Stimulated activated CD4-positive, alpha-beta T cell treated with anti-CD3 and anti-CD28 coated beads, Interleukin-1b, Interleukin-23, amount 100 ng/mL, for 1 hour (primary cell): ENCODE measurements at places on chromosomes 2 and 18.

DNA sequence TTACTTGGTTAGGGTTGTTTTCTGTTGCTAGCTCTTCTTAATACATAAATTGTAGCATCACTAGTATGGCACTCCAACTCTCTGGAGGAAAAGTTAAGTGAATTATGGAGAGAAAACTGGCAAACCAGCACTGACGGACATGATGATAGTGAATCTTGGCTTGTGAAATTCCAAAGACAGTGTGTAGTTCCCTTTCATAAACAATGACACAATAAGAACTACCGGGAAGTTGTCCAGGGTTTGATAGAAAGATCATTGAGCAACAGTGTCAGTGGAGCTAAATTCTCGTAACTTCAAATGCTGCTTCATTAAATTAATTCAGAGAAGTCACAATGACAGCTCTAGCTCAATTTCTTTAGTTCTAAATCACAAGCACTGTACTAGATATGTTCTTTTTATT lies 66.5 kb downstream of the RIT2 start:
- DNase-seq, result no peak

- DNase-seq, result no peak
Observed at GRCh38 chr18:31996007-31996406, 22.6 kb upstream of the RNF125 start.

DNA sequence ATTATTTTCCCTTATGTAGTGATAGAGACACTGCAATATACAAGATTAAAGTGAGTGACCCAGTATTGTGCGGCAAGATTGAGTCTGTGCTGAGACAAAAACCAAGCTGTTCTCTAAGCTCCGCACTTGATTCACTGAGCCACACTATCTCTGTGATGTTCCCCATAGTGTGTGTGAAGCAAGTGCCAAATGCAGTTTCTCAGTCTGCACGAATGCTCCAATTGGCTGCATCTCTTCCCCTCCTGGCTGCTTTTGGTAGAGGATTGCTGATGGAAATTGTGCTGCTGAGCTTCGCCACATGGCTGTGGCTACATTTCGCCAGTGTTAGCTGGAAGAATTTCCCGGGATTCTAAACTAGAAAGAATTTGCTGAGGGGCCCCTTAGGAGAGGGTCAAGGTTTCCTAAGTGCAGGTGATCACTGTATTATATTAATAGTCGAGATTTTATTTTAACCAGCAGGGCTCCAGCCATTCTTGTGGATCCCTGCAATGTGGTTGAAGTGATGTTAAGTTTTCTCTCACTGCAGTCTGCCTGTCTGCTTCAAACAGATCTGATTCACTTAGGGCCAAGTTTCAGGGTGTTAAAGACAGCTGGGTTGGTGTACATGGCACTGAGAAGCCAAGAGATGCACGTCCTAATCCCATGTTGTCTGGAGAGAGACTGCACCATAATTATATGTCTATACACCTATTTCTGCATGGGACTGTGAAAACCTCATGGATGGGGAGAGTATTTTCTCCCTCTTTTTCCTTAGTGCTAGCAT lies 317.2 kb downstream of the DCC start:
- no peak for DNase-seq

DNA sequence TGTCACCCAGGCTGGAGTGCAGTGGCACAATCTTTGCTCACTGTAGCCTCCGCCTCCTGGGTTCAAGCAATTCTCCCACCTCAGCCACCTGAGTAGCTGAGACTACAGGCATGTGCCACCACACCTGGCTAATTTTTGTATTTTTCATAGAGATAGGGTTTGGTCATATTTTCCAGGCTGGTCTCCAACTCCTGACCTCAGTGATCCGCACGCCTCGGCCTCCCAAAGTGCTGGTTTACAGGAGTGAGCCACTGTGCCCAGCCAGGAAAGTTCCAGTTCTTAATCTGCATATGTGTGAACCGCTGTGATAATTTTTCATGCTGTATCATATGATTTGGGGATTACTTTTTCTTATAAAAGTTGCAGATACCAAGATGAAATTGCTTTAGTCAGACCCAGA lies 14.6 kb upstream of the PPP4R1 start:
- DNase-seq, result no peak

DNA sequence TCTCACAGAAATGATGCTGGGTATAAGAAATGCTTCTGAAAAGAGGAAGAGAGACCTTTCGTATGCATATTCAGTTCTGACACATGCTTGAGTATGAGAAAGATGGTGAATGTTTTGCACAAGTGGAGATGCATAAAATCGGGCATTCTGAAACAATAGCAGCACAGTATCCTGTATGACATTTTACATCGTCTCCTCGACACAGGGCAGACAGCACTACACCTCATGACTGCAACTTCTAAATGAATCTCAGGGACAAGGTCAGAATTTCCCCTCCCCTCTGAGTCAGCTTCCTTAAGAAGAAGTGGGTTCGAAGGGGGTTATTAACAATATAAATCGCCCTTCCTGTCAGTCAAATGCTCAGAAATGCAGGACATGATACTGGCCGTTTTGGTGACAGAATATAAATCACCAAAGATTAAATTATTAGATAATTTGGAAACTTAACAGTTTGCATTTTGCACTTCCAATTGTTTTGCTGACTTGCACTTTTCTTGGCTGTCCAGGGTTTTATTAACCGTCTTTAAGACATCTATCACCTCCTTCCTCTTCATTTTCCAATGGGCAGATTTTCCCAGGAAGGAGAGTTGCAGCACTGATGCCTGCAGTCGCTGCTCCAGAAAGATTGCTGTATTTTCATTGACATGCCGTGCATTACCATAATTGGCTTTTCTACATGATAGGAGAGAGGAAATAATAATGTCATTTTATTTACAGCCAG lies 57.2 kb downstream of the TSHZ1 start:
- DNase-seq, result no peak

GRCh38 chr18:64692826-64693225 lies 543.9 kb upstream of the LINC00305 start:
- no peak for DNase-seq

- no peak for DNase-seq
Observed at GRCh38 chr2:86344404-86344803, 7.0 kb upstream of the REEP1 start.

- no peak for DNase-seq
Observed at GRCh38 chr2:219453671-219454590, 19.3 kb downstream of the SPEG start.

DNA sequence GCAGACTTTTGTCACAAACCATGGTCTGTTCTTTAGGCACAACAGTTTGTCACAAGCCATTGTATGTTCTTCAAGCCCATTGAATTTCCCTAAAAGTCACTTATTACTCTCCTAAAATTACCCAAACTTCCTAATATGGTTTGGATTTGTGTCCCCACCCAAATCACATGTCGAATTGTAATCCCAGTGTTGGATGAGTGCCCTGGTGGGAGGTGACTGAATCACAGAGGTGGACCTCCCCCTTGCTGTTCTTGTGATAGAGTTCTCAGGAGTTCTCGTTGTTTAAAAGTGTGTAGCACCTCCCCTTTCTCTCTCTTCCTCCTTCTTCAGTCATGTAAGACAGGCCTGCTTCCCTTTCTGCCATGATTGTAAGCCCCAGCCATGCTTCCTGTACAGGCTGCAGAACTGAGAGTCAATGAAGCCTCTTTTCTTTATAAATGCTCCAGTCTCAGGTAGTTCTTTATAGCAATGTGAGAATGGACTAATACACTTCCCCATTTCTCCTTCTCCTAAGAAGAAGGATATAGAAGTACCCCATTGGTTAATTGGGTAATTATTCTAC lies 11.2 kb upstream of the GYPC start:
- no peak for DNase-seq

DNA sequence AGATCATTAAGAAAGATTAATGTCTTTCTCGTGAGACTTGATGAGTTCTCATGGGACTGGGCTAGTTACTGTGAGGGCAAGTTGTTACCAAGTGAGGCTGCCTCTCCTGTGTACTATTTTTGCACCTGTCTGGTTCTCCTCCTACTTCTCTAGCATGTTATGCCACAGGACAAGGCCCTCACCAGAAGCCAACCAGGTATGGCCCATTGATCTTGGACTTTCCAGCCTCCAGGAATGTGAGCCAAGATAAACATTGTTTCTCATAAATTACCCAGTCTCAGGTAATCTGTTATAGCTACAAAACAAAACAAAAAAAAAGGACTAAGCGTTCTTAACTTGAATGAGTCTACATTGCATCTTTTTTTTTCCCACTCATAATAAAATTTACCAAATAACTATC lies 184.1 kb downstream of the CDH7 start:
- DNase-seq, result no peak

DNA sequence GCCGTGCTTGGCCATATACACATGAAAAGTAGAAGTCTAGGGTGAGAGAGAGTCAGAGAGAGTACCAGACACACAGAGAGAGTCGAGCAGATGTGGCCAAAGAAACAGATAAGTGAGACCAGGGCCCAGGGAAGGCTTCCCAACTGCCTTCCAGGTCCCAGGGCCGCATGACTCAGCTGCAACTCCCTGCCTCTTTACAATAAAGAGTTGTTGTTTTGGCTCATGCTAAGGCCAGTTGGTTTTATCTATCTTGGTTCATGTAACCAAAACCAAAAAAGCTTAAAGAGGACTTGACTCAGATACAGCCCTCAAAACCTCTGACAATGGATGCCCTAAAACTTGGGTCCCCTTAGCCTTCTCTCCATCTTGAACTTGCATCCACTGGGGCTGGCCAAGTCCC lies 36.9 kb downstream of the REEP1 start:
- no peak for DNase-seq

DNA sequence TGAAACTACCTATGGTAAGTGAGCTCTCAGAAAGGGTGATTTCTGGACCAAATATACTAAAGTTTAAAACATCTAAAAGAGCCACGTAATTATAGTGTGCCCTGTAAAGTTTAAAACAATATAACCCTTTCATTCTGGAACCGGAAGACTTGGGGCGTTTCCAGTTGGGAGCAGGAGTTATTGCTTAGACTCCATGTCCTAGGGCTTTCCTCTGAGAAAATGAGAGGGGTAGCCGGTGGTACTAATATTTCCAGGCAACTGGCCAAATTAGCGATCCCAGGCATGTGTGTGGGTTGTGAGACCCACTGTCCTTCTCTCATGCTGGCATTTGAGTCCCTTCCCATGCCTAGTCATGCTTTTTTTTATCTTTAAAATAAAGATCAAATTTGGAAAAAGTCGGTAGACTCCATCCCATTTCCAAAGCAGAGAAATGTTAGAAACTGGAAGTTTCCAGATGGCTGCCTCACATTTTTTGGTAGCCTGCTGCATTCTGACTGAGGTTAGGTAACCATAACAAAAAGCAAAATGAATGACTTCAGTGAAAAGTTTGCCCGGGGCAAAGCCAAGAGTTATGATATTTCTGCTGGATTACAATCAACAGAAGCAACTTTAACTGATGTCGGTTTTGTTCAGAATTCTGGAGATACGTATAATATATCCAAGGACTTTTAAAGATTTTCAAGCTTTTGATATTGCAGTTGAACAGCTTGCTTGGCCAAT lies 227.4 kb downstream of the SS18 start:
- DNase-seq, result no peak

DNA sequence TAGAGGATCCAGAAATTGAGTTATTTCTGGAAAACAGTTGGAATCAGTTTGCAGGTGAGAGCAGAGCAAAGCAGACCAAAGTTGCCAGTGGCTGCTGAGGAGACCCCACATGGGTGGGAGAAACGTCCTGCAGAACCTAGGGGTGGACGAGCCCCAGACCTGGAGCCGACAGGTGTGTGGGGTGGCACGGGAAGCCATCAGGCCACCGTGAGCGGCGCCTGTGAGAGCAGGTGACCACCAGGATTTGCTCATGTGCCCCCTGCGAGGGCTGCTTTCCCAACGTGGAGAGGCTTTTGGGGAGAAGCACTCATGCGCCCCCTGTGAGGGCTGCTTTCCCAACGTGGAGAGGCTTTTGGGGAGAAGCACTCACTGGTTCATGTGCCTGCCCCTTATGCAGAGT lies 116.8 kb upstream of the NFATC1 start:
- DNase-seq, result no peak

- no peak for DNase-seq
Observed at GRCh38 chr2:114294741-114295140, 147.7 kb upstream of the DPP10 start.

GRCh38 chr18:80254971-80255500 lies 7.7 kb upstream of the PARD6G start:
- DNase-seq, result no peak

DNA sequence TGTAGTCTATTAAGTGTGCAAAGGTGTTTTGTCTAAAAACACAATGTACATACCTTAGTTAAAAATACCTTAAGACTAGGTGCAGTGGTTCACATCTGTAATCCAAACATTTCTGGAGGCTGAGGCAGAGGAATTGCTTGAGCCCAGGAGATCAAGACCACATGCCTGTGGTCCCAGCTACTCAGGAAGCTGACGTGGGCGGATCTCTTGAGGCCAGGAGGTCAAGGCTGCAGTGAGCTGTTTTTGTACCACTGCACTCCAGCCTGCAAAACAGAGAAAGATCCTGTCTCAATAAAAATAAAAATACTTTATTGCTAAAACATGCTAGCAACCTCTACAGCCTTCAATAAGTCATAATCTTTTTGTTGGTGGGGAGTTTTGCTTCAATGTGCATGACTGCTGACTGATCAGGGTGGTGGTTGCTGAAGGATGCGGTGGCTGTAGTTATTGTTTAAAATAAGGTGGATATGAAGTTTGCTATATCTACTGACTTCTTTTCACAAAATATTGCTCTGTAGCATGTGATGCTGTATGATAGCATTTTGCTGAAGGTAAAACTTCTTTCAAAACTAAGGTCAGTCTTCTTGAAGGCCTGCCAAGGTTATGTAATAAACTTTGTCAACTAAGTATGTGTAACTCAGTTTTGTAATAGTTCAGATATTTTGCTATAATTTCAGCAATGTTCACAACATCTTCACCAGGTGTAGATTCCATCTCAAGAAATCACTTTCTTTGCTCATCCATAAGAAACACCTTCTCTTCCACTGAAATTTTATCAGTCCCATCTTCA lies 1238.0 kb upstream of the NRXN1 start:
- no peak for DNase-seq

GRCh38 chr2:196963043-196963442 lies 36.5 kb upstream of the PGAP1 start:
- no peak for DNase-seq

DNA sequence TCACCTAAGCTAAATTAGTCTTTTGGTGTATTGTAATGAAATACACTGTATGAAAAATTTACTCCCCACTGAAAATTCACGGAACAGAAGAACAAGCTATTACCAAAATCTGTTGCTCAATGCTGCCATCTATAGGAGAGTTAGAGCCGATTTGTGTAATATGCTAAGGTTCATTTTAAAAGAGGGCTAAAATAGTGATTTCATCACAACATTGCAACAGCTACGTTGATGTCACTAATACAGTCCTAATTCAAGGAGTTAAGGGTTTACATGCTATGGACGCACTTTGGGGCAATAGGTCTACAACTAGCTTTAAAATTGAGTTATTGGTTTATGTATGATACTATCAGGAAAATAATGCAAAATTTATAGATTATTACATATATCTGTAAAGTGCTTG lies 3.0 kb upstream of the IRS1 start:
- no peak for DNase-seq

- no peak for DNase-seq
Observed at GRCh38 chr2:18976168-18976961, 382.1 kb downstream of the OSR1 start.

GRCh38 chr18:5103693-5104092 lies 93.4 kb downstream of the AKAIN1 start:
- no peak for DNase-seq
